Posterior vena cava (tissue), 2 donors: ENCODE measurements at places on chromosomes 12 and 14. TPM values are rescaled to one million over a fixed set of nuclear protein-coding genes. Genes with fewer than 3 reads are reported as not detected.

Gene RNASE3
- total RNA-seq, result 0.60 TPM

Gene MLXIP
- 81.4 TPM for total RNA-seq

Gene ACOT4
- total RNA-seq, result 1.8 TPM

GRCh38 chr12:122031342-122032216 is 9.9 kb downstream of the BCL7A start:
- no peak for DNase-seq

Gene OR10G3
- total RNA-seq, result not detected

- no peak for DNase-seq
These were observed 84.6 kb upstream of the CCDC196 start for GRCh38 chr14:66401449-66402095.

GRCh38 chr12:131535779-131536178 is 175.1 kb upstream of the SFSWAP start:
- DNase-seq, result no peak

DNA sequence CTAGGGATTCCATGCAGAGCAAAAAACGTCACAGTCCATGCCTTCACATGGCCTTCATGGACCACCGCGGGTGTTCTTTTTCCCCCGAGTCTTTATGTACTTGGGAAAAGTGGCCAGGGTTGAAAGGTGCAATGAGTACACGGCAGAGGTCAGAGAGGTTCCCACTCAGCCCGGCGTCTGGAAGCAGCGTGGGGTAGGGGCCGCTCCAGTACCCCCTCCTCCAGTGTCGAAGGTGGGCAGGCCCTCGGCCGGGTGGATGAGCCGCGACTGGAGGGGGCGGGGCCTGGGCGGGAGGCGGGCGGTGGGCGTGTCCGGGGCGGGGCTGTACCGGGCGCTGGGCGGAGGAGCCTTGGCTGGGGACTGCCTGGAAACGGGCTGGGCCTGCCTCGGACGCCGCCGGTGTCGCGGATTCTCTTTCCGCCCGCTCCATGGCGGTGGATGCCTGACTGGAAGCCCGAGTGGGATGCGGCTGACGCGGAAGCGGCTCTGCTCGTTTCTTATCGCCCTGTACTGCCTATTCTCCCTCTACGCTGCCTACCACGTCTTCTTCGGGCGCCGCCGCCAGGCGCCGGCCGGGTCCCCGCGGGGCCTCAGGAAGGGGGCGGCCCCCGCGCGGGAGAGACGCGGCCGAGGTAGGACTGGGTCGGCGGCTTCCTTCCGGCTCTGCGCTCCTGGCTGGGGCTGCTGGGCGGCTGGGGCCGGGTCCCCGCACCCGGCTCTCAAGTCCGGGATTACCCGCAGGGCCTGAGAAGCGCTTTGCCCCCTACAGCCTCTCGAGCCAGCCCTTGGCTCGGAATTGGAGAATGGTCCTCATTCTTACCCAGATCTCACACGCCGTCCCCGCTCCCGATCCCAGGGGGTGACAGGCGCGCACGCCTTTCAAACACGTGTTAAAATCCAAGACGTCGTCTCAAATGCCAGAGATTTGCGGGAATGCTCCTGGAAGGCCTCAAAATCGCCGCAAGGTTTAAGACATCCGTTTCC is at the start of gene RXYLT1:
Gene RXYLT1 (plus strand): TSS at position 412 of the 984 bp plus-strand sequence. CDS start 52 bp downstream, at position 464.
- DNase-seq, result peak; percentile 95

Gene HOXC5
- 2.9 TPM for total RNA-seq
